Hematopoietic multipotent progenitor cell treated with erythropoietin and hydrocortisone succinate and interleukin-3 and kit ligand, for 4 days (in vitro differentiated cells): ENCODE measurements at places on chromosomes 7 and 10.

DNA sequence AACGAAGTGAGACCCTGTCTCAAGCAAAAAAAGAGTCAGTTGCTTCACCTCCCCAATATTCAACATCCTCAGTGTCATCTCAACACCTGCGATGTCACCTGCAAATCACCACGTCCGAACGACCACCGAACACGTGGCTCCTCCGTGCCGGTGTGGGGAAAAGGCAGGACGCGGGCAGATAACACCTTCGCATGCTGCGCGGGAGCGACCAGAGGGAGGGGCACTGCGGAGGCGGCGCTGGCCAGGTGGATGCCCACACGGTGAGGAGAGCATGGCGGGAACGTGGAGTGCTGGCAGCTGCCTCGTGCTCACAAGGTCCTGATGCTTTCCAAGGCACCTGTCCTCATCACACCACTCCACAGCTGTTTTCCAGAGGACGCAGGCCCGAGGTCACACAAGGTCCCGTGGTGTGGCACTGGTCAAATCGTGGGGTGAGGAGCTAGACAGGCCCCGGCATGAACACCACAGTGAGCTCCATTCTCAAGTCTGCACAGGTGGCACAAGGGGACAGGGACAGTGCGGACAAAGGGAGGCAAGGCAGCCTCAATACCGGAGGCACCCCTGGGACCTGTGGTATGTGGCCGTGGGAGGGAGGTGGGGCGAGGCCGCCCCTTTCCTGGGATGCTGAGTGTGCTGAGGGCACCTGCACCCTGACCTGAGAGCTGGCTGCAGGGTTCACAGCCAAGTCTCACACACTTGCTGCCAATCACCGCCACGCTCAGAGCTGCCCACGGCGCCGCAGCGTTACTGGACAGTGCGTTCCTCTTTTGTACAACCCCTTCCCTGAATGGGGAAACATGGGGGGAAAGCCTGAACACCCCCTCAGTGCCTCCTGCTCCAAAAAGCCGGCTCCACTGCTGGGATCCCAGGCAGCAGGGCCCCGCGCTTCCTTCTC, 13.0 kb downstream of the TUBGCP2 start:
- no peak for DNase-seq

GRCh38 chr10:43407576-43408330, 1.2 kb downstream of the HNRNPF start:
- DNase-seq: peak; percentile 97

GRCh38 chr7:30080818-30081217, 52.6 kb downstream of the PLEKHA8 start:
- DNase-seq: no peak

DNA sequence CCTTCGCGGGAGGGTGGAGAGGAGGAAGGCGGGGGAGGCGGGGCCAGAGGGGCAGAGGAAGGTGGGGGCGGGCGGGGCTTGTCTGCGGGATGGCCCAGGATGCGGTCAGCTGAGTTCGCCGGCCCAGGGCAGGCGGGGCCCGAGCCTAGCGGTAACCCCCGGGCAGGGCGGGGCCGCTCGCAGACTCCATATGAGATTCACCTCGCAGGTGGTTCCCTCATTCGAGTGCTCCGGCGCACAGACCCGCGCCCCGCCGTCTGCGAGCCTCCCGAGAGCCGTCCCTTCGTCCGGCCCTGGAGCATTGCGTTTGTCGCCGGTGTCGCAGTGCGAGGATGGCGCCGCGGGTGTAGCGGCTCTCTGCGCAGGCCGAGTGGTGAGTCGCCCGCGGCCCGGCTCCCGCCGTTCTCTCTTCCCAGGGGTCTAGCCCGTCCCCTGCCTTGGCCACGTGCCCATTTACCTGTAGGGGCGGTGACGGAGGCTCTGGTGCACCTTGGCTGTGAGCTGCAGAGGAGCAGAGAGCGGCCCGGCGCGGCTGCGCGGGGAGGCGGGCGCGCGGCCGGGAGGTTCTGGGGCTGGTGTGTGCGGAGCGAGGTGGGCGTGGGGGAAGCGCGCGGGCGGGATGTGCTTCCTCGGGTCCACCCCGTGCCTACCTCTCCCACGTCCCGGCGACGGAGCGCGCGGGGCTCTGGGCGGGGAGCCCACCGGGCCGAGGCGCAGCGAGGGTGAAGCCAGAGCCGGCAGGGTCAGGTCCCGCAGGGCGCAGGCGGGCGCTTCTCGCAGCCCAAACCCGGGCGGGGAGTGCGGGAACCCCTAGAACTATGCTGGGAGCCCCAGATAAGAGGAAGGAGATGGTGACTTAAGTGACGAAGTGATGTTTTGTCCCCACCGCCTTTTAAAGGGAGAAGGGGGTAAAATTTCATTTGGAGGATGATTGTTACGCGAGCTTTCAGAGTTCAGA, at the start of gene UPP1:
UPP1 (plus strand) TSS at position 220 of the 958 bp plus-strand sequence. CDS start 5,519 bp downstream, outside the sequence.
- DNase-seq: peak; percentile 35

GRCh38 chr7:37947941-37948210, 27.4 kb downstream of the EPDR1 start:
- no peak for DNase-seq

GRCh38 chr10:95729323-95730055, 26.5 kb upstream of the ENTPD1 start:
- DNase-seq: peak; percentile 59

DNA sequence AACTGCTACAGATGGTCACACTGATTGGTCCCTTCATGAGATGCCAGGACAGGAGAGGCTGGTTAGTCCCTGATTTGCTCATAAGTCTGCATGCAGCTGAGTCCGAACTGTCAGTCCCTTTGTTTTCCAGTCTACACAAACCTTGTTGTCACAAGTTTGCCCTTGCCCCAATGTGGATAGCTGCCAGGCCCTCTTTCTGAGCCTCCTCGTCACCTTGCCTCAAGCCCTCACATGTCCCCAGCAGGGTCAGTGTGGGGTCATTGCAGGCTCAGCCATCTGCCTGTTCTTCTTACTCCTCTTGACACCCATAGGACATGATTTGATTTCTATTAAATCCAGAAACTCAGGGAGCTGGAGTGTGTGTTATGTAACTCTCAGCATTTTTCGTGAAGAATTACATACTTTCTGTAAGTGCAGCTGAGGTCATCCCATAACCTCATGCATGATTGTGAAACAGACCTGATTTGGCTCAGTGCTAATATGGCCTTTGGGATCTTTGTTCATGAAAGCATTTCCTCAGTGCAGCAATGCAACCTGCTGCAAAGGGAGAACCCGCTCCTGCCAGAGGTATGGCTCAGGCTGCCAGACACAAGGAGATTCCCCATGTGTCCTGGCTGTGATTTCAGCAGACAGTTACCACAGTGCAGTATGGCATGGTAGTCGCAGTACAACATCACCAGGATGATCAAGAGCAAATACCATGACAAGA, 70.0 kb upstream of the ZMIZ2 start:
- DNase-seq: no peak

DNA sequence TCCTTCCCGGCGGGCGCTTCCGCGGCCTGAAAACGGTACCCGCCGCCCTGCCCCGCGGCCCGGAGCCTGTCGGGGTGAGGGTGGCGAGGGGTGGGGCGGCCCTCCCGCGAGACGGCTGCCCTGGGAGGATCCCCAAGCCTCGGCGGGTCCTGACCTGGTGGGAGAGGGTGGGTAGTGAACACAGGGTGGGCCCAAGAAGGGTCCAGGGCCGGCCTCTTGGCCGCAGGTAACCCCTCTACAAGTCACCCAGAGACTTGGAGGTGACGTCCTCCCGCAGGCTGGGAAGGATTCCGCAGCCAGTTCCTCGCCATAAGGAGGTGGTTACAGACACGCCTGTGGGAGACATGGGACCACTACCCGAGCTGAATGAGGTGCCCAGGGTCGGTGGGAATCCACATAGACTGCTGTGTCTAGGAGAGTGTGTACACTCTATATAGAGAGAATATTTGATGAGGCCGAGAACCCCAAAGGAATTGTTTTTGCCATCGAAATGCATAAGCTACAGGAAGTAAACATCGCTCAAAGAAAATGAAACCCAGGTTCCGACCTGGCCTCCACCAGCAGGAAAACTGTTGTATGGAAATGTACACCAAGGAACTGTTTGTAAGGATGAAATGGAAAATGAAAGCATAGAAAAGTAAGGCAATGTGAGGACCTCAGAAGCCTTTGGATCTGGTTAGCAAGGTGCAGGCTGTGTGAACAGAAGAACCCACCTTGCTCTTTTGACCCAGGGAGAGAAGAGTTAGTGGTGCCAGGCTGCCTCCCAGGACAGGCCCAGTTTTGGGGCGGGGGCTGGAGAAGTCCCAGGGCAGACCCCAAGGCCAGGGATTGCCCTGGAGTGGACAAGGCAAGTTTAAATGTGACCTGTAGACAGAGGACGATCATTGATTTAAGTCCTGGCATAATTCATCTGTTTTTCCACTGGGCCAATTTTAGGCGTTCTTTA, 659 bp downstream of the OPTN start:
- peak; percentile 35 for DNase-seq

- DNase-seq: peak; percentile 21
Measured at GRCh38 chr7:12728192-12728538, 40.7 kb downstream of the ARL4A start.

GRCh38 chr10:3025026-3025683, 42.2 kb upstream of the PFKP start:
- no peak for DNase-seq

DNA sequence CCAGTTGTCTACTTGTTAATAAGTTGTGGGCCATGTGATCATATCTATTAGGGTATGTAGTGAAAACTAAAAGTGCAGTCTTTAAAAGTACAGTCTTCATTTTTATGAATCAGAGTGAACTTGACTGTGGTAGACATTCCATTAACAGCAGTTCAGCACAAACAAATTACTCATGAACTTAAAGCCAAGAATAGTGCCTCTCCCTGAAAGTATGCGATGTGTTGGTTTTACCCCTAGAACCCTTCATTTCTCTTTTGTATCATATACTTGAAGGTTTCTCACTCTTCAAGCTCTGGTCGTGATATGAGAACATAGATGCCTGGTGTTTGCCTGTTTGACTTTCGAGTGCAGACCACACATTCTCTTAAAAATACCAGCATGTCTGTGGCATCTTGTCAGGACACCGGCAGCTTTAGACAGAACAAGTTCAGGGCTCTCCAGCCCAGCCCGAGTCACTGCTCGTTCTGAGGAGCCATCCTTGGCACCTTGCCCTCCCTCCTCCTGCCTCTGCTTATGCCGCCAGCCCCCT, 159.3 kb downstream of the LCOR start:
- DNase-seq: no peak

- peak; percentile 51 for DNase-seq
Measured at GRCh38 chr10:132540456-132540855, 2.9 kb downstream of the INPP5A start.

GRCh38 chr10:127157089-127157488, 39.3 kb downstream of the INSYN2A start:
- no peak for DNase-seq

- no peak for DNase-seq
Measured at GRCh38 chr7:78333530-78334425, 535.2 kb downstream of the PHTF2 start.

GRCh38 chr10:117272195-117273076, 31.5 kb downstream of the SLC18A2 start:
- DNase-seq: peak; percentile 81

- no peak for DNase-seq
Measured at GRCh38 chr10:133006202-133006601, 63.8 kb upstream of the CFAP46 start.

DNA sequence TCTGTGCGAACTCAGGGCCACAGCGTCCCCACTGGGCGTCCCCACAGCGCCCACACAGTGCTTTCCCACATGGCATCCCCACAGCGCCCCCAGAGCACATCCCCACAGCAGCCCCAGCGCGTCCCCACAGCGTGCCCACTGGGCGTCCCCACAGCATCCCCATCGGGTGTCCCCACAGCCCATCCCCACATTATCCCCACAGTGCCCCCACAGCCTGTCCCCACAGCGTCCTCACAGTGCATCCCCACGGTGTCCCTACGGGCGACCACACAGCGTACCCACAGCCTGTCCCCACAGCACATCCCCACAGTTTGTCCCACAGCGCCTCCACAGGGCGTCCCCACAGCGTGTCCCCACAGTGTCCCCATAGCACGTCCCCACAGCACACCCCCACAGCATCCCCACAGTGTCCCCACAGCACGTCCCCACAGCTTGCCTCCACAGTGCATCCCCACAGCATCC, 131.6 kb downstream of the ACTR3B start:
- DNase-seq: no peak

DNA sequence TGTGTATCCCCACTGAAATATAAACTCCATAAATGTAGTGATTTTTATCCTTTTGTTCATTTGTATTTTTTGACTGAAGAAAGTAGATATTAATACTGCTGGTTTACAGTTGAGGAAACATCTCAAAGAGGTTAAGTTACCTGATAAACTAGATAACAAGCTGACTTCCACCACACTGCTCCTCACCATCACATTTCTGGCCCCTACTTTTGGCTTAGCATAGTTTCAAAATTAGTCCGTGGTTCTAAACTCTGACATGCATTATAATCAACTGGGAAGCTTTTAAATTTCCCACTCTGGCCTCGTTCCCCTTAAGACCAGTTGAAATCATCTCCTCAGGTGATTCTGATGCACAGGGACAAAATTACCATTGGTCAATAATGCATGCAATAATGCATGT, 43.5 kb downstream of the ANKIB1 start:
- no peak for DNase-seq

- no peak for DNase-seq
Measured at GRCh38 chr10:121469797-121470606, 128.2 kb downstream of the FGFR2 start.

GRCh38 chr7:25832929-25833328, 319.1 kb upstream of the NFE2L3 start:
- no peak for DNase-seq

DNA sequence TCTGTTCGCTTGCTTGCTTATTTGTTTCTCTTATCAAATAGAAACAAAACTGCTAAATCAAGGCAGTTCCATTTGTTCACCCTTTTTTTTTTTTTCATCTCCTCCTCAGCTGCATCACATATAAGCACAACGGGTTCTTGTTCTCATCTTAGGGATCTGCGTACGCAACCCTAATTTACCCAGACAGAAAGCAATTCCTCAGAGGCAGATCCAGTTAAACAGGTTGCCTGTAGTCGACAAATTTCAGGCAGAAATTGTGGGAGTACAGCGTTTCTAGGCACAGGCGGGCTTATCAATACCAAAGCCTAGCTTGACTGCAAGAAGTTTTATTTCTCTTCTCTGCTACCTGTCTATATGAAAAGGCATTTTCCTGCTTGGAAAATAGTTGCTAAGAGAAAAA, 565.4 kb downstream of the NXPH1 start:
- DNase-seq: no peak
